ENCODE measurements at places on chromosomes 13 and 19.

- DNase-seq: peak; percentile 44
Observed at GRCh38 chr19:2239771-2240770, 3.4 kb downstream of the SF3A2 start.

- DNase-seq: no peak
Observed at GRCh38 chr19:46862974-46863632, 2.3 kb downstream of the ARHGAP35 start.

DNA sequence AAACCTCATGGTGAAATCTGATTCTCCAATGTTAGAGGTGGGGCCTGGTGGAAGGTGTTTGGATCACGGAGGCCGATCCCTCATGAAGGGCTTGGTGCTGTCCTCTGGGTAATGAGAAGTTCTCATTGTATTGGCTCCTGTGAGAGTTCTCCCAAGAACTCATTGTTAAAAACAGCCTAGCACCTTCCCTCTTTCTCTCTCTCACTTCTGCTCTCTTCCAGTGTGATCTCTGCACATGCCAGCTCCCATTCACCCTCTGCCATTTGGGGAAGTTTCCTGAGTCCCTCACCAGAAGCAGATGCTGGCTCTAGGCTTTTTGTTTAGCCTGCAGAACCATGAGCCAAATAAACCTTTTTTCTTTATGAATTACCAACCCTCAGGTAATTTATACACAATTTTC is 3.1 kb upstream of the SUCLA2 start:
- no peak for DNase-seq

DNA sequence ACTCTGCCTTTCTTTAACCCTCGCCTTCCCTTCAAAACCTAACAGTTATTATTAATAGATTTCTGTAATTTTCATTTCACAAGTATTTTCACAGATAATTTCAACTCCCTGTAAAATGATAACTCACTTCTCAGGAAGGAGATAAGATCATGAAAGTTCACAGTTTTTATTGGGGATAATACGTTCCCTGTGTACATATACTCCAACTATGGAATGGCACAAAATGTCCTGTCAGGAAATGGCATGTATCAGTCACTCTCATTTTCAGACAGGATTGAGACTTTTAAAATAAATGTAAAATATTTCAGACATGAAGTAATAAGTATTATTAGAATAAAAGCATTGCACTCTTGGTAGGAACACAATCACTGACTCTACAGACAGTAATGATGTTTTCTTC is 932 bp upstream of the TRAPPC2B start:
- DNase-seq: no peak

GRCh38 chr13:32117701-32118100 is 86.1 kb downstream of the FRY start:
- no peak for DNase-seq

DNA sequence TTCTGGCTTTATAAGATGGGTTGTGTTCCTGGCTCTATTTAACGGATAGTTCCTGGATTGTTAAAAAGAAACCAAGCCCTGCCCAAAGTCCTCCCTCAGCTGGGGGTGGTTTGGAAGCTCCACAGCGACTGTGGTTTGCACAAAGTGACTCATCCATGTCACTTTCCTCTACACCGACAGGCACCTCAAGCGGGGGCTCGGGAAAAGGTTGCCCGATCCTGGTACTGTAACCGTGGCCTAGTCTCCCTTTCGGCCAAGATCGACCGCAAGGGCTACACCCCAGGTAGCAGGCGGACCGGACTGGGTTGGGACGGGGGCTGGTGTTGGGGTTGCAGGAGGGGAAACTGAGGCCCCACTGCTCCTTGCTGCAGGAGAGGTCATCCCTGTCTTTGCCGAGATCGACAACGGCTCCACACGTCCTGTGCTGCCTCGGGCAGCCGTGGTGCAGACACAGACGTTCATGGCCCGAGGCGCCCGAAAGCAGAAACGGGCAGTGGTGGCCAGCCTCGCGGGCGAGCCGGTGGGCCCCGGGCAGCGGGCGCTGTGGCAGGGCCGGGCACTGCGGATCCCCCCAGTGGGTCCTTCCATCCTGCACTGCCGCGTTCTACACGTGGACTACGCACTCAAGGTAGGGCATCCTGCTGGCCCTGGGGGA is 1.6 kb downstream of the ARRDC2 start:
- DNase-seq: peak; percentile 51

- DNase-seq: no peak
Observed at GRCh38 chr19:51970718-51971117, 15.9 kb downstream of the ZNF350 start.

- DNase-seq: no peak
Observed at GRCh38 chr13:26971990-26972887, 199.4 kb downstream of the USP12 start.

DNA sequence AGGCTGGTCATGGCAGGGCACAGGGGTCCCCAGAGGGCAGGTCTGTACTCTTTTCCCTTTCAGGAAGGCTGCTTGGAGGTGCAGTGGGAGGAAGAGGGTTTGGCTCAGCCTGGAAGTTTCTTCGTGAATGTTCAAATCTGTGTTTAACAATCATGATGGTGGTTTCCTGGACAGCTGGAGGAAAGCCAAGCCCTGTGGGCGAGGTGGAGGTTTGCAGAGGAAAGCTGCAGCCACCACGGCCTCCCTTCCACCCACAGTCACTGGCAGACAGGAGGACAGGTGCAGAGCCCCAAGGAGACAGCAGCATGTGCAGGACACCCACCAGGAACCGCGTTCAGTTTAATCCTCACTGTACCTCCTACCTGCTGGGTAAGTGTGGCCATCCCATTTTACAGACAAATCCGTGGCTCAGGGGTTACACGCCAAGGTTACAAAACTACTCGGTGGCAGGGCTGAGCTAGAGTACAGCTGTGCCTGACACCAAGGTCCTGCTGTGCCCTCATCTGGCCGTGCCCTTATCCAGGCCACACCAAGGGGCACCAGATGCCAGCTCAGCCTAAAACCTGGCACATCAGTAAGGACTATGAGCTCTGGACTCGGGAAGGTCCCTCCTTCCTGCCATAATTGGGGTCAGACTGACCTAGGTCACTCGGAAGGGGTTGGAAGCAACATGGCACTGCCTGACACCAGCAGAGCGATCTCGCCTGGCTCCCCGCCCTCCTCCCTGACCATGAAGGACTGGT is 34.1 kb downstream of the SUGP2 start:
- no peak for DNase-seq

DNA sequence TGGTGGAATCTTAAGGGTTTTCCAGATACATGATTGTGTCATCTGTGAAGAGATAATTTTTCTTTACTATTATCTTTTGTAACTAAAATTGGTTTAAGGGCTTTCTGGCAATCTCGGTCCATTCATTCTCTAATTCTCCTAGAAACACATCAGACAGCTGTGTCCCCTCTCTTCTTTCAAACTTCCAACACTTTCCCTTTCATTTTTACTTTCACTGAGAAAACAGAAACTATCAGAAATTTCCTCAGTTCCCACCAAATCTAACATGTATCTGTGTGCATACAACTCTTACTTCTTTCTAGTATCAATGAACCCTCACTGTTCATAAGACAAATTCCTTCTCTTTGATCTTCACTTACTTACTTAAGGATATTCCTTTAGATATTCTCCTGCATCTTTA is 40.2 kb downstream of the KCNRG start:
- DNase-seq: no peak

DNA sequence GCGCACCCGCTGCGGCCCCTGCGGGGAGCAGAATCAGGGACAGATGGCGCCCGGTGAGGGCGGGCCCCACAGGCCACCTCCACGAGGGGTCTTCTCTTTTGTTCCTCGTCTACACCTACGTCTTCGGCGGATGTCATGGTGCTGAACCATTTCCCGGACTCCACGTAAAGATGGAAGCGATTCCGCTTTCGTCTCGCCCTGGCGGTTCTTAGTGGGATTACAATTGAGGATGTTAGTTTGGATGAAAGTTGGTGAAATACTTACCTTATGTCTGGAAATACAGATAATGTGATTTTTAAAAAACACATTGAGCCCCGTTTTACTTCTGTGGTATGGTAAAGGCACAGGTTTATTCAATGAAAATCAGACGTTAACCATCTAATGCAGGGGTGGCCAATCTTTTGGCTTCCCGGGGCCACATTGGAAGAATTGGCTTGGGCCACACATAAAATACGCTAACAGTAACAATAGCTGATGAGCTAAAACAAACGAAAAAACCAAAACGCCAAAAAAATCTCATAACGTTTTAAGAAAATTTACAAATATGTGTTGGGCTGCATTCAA is 1.4 kb upstream of the ZMYM5 start:
- peak; percentile 79 for DNase-seq

GRCh38 chr19:41175801-41176777 is 16.9 kb upstream of the CYP2S1 start:
- peak; percentile 70 for DNase-seq

GRCh38 chr19:53696951-53697350 is 65.2 kb downstream of the DPRX start:
- DNase-seq: no peak

- DNase-seq: peak; percentile 95
Observed at GRCh38 chr13:51643882-51644281, 59.6 kb downstream of the WDFY2 start.

GRCh38 chr13:27336014-27336673 is 65.5 kb downstream of the RASL11A start:
- no peak for DNase-seq

- peak; percentile 95 for DNase-seq
Observed at GRCh38 chr19:19865750-19866610, at the start of gene ZNF253. TSS of gene ZNF253 (plus strand) at chr19:19865882. CDS start at chr19:19865997, 115 bp downstream.

DNA sequence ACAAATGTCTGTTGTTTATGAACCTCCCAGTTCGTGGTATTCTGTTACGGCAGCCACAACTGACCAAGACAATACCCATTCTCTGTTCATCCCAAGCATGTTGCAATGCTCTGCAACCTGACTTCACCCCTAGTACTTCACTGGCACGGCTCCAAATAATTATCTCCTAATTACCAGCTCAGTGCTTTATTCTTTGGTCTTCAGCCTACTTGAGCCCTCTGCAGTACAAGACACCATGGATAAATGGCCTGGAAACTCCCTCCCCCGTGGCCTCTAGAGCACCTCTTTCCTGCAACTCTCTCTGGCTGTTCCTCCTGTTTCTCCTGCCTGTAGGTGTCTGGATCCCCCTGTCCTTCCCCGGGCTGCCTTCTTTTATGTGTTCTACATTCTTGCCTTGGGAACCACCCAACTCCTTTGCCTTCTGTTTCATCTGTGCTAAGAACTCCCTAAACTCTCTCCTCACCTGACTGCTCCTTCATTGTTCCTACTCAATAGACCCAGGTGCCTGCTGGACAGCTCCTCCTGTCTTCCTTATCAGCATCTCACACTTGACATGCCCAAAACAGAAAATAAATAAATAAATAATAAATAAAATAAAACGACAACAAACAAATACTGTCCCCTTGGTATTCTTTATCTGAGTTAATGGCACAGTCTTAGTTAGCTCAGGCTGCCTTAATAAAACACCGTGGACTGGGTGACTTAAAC is 200.4 kb upstream of the IPO5 start:
- DNase-seq: no peak

- no peak for DNase-seq
Observed at GRCh38 chr13:95452375-95452774, 100.1 kb upstream of the CLDN10 start.

- no peak for DNase-seq
Observed at GRCh38 chr13:75612354-75612753, 23.8 kb upstream of the LMO7 start.

- no peak for DNase-seq
Observed at GRCh38 chr13:47025791-47026447, 129.1 kb upstream of the HTR2A start.

DNA sequence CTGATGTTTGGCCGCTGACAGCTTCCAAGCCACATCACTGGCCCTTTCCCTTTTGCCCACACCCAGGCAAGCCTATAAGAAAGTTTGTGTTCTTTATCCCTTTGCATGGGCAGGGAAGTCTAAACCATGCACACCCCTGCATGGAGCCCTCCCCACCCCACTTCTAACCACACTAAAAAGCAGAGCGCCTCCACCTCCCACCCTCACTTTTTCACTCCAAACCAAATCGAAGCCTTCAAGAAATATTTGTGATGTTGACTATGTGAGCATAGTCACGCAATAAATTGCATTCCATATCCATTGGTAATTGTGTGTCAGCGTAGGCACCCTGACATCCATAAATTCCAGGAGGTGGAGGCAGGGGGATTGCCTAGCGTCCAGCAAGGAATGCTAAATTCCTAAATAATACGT is 104.4 kb upstream of the LSM14A start:
- DNase-seq: peak; percentile 37

GRCh38 chr13:82370316-82370715 is 1512.0 kb downstream of the SLITRK1 start:
- no peak for DNase-seq

DNA sequence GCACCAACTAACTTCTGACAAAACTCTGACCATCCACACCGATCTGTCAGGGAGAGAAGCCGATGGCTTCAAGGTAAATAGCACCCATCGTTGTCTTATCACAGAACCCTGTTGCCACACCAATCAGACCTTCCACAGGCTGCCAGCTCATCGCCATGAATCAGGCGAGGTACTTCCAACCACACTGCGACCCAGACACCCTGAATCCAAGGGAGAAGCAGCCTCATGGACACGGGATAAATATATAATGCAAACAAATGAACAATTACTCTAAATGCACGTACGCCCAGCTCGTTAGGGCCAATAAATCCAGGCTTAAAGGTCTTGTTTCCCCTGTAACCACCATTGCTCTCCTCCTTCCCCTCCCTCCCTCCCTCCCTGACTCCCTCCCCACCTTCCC is 20.8 kb downstream of the RANBP3 start:
- DNase-seq: no peak

GRCh38 chr19:517721-518597 is 10.7 kb downstream of the TPGS1 start:
- DNase-seq: peak; percentile 94

- DNase-seq: no peak
Observed at GRCh38 chr19:48934837-48935236, 1.3 kb downstream of the DHDH start.

GRCh38 chr19:1170938-1171754 is 2.9 kb downstream of the SBNO2 start:
- no peak for DNase-seq

- peak; percentile 52 for DNase-seq
Observed at GRCh38 chr19:18437491-18438330, at the start of gene ISYNA1. TSS of gene ISYNA1 (minus strand) at chr19:18438133. CDS start at chr19:18437979, 154 bp downstream.

DNA sequence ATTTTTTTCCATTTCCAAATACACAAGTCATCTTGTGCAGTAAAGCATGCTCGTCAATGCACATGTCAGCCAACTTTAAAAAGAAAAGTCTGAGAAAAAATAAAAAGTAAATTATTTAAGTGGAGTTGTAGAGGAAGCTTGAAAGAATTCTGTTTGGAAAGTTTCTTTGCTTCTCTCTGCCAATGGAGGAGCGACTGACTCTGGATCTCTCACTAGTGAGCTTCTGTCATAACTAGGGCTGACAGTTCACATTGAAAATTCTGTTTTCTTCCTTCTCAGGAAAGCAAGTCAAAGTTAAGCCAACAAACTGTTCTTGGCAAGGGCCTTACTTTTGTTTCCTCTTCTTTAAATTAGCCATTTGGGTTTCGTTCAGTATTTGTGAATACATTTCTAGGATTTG is 298.2 kb downstream of the POU4F1 start:
- no peak for DNase-seq

GRCh38 chr19:50203281-50204080 is at the start of gene MYH14:
TSS of gene MYH14 (plus strand) at chr19:50203622. CDS start at chr19:50210366, 6,744 bp downstream.
- peak; percentile 8 for DNase-seq
